ENCODE measurements at places on chromosomes 7 and 10.
A peak's percentile ranks its signal among the peaks of the same experiment; 100 is the strongest.

- DNase-seq: peak; percentile 44
These were observed 5.4 kb upstream of the YWHAG start for GRCh38 chr7:76364198-76364584.

GRCh38 chr10:131683281-131683861 lies 217.4 kb upstream of the PPP2R2D start:
- no peak for DNase-seq

DNA sequence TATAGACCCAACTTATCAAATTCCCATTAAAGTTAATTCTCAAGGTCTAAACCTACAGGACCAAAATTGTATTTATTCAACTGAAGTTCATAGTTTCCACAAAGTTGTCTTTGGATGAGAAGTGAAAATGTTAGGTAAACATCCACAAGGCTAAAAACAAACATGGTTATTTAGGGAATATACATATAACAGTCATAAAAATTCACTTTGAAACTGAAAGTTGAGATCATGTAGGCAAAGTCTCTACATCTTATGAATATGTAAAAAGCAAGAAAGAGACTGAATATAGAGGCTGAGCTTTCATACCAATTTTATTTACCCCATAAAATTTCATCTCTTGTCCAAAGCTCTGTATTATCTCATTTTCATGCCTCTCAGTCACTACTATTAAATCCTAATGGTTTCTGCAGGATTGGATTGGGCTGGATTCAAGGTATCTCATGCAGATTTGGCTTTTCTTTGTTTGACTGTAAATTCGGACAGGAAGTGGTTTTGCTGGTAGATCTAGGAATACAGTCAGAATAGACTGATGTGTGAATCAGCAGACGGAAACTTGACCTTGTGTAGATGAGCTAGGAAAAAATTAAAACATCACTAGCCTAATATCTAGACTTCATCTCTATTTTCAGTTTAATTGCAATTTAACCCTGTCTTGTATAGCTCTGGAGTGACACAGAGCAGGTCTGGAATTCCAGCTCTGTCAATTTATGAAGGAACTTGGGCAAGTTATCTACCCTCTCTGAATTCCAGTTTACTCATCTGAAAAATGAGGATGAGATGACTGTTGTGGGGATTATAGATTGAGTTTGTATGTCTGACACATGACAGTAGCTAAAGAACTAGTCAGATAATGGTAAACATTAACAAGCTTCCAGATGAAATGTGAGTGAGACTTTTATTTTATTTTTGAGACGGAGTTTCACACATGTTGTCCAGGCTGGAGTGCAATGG lies 27.3 kb upstream of the SKAP2 start:
- no peak for DNase-seq

- DNase-seq: no peak
These were observed 10.9 kb downstream of the SCART1 start for GRCh38 chr10:133464582-133465031.

GRCh38 chr10:88066319-88066718 lies 202.9 kb downstream of the PTEN start:
- no peak for DNase-seq

DNA sequence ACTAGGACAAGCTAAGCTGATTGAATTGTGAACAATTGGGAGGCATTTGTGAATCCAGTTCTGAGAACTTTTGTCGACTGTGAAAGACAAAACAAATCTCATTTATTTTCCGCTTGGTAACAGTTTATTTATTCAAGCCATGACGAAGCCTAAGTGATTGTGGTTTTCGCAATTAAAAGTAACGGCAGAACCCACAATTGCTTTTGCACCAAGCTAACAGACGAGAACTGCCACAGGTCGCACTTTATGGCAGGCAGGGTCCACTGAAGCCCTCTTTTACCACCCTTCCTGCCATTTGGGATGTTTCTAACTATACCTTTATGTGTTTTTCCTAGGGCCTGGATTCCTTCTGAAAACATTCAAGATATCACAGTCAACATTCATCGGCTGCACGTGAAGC lies 111.2 kb downstream of the ZMYND11 start:
- no peak for DNase-seq

DNA sequence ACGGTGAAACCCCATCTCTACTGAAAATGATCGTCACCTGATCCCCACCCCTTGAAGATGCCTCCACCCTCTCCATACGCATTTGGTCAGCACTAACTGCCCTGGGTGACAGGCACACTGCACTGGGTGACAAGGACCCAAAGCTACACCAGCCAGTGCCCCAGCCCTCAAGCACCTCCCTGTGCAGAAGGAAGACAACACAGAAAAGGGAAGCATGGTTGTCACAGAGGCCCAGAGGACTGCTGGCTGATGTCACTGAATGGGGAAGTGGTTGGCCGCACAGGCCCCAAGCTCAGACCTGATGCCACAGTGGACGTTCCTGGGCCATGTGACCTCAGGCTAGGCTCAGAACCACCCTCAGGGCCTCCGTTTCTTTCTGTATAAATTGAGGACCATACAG lies 4.2 kb upstream of the PILRA start:
- no peak for DNase-seq

Data from hepatic stellate cell (primary cell).